ENCODE measurements at places on chromosomes 1 and 21.
A peak's percentile ranks its signal among the peaks of the same experiment; 100 is the strongest.

DNA sequence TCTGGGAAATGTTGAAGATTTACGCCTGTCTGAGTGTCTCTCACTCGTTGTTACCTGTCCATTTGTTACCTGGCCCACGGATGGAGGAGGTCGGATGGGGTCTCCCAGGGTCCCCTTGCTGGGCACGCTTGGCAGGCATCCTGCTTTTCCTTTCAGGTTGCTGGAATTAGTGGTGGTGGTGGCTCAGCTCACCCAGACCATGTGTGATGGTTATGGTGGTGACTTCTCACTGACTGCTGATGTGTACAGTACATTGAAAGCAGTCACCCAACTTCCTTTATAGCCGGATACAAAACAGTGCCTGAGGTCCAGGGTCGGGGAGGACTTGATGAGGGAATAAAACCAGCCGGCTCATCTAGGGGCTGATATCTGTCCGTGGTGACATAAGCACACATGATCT lies 19.5 kb downstream of the MAPKAPK2 start:
- DNase-seq, result no peak

DNA sequence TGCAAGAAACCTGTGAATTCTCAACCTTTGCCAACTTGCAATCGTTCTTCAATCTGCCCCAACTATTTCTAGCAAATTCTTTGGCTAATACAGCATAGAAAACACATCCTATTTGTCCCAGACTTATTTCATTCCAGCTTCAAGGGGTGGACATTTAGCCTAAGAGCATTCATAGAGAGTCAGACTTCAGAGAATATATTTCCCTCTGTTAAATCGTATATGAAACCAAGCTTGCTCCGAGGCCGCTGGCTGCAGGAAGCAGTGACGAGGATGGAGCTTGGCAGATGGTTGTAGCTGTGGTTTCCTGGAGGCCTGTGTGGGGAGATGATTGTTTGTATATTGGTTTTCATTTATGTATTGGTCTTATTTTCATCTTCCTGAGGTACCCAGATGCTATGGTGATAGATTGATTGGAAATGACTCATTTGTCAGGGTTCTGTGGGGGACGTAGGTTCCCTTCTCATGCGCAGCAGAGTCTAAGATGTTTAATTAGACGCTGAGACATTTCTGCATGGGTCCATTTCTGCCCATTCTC lies 26.1 kb downstream of the MAN1C1 start:
- no peak for DNase-seq

- no peak for DNase-seq
These were observed 31.5 kb downstream of the PALMD start for GRCh38 chr1:99677416-99677815.

- DNase-seq, result no peak
These were observed 152.0 kb downstream of the CHRM3 start for GRCh38 chr1:239538239-239538988.

DNA sequence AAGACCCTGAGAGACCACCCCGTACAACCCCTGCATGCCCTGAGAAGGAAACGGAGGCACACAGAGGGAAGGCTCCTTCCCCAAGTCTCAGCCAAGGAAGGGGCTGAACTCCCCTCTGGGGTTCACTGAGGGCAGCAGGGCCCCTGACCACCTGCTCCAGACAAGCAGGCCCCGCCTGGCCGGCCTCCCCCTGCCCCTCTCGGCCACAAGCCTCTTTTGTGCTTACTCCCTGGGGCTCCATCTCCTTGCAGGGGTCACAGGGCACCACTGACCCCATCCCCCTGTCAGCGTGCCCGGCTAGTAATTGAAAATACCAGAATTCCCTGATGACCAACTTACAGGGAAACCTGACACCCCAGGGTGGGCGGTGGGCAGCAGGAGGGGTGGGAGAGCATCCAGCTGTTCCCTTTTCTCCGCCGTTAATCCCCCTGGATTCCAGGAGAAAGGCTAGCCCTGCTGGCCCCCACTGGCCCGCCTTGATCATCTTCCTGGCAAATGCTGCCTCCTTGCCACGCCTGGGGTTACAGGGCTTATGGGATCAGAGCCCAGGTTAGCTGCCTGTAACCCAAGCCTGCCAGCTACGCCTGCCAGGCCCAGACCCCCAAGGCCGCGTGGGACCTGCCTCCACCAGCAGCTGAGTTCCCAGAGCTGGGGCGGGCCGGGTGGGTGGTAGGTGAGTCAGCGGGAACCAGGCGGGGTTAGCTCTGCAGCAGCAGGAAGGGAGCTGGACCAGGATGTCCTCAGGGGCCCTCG lies 96.1 kb downstream of the LACTBL1 start:
- no peak for DNase-seq

DNA sequence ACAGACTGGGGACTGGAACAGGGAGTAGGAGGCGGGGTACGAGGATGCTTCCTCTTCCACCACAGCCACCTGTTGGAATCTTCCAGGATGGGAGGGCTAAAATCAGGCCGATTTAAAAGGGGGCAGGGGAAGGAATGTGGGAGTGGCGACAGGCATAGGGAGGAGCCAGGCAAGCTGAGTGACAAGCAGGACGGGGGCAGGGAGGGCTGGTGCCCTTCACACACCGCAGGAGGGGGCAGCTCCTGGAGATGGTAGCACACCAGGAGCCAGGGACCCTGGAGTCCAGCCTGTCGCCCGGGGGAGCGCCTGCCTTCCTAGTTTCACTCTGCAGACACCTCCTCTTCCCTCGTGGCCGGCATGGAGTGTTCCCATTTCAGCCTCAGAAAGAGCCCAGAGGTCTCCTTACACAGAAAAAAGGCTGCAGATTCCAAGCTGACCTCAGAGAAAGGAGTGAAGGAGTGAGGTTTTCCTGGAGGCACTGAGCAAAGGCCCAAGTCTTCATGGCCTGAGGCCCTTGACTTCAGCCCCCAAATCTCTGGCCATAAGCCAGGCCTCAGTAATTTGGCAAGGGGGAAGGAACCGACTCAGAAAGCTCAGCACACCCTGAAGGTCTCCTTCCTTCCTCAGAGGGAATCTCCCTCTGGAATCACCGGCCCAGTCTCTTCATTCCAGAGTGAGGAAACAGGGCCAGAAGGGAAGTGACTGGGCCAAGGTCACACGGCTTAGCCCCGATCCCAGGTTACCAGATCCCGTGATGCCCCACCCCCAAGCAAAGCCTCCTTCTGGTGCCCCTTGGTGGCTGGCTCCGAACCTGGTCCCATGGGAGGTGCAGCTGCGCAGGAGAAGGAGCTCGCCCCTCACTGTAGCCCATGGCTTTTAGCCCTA lies 8.1 kb downstream of the BLACAT1 start:
- DNase-seq, result no peak

DNA sequence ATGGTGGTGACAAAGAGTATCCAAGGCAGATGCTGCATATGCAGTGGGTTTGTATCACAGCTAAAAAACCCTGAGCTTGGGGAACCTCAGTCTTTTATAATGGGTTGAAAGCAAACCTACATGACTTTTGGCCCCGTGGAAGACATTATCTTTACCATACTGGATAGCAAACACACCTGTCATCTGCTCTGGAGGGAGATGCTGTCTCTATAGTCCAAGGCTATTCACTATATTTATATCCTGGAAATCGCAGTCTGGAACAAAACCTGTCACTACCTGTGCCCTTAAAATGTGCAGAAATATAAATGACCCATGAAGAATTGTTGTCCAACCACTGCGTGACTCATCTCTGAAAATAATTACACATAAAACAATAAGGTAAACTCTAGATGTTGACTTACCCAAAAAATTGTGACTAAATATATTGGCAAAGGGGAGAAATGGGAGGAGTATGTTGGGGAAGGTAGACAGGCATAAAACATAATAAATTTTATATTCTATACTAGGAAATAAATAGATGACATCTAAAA lies 121.0 kb upstream of the CXADR start:
- no peak for DNase-seq

DNA sequence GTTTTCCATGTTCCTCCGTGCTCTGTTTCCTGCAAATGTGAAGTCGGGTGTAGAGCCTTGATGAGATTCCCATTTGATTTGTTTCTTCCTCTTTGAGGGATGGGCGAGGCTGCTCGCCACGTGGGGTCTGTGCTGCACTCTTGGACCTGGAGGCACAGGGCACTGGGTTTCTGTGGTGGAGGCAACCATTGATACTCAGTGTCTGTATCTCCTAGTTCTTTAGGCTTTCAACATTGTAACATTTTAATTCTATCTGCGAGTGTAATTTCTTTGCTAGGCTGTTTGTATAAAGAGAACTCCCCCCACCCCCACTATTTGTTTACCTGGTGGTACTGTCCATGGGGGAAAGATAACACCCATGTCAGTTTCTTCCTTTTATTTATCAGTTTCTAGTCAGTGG lies 52.3 kb downstream of the GALNT2 start:
- no peak for DNase-seq

- DNase-seq, result no peak
These were observed 142.4 kb downstream of the APP start for GRCh38 chr21:26028183-26028582.

- no peak for DNase-seq
These were observed 33.4 kb upstream of the ARHGAP29 start for GRCh38 chr1:94270801-94271203.

DNA sequence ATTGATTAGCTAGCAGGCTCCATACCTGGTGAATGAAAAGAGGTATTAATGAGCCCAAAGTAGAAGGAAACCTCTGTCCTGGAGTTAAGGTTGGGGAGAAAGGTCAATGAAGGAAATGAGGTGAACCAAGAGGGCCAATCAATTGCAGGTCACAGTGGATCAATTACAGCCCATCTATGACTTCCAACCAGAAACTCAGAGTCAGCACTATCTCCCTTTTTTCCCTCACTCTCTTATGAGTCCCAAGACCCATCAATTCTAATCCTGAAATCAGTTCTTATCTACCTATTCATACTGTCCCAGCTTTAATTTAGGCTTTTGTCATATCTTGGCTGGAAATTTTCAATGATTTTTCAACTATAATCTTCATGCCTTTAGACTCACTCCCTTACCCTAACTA lies 433.2 kb upstream of the PKN2 start:
- DNase-seq, result no peak

- DNase-seq, result no peak
These were observed 6.6 kb downstream of the EPHB2 start for GRCh38 chr1:22717037-22717760.

DNA sequence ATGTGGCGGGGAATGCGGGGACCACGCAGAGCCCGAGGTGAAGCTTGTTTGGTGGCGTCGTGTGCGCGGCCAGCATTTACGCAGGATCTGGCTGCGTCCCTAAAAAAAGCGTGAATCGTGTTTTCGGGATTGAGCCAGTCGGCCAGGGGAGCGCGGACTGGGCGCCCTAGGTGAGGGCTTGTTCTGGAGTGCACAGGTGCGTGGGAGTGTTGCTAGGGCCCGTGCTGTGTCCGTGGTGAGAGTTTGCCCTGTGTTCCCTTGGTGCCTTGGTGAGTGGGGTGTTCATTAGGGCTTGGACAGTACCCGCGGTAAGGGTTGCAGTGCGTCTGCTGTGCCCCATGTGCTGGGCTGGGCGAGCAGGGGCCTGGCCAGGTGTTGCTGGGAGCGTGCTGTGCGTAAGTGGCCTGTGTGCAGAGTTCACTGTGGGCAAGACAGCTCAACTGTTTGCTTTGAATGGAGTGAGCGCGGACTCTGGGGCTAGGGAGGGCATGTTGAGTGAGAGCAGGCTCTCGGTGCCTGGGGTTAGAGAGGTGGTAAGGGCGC lies 673 bp downstream of the CD46 start:
- peak; percentile 17 for DNase-seq

GRCh38 chr1:176853503-176853902 lies 311.0 kb downstream of the ASTN1 start:
- no peak for DNase-seq

GRCh38 chr1:200426196-200426595 lies 16.4 kb upstream of the ZNF281 start:
- no peak for DNase-seq

DNA sequence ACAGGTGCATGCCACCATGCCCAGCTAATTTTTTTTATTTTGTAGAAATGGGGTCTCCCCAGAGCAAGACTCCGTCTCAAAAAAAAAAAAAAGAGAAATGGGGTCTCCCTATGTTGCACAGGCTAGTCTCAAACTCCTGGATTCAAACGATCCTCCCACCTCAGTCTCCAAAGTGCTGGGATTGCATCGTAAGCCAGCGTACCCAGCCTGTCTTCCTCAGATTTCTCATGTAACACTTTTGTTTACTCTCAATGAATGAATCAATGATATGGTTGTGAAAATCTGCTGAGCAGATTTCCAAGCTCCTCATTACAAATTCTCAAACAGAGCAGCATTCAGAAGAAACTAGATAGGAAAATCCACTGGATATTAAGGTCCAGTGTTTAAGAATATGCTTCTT lies 6.6 kb downstream of the CMPK1 start:
- DNase-seq, result no peak

GRCh38 chr21:43712268-43712942 lies 6.5 kb upstream of the PDXK start:
- no peak for DNase-seq

DNA sequence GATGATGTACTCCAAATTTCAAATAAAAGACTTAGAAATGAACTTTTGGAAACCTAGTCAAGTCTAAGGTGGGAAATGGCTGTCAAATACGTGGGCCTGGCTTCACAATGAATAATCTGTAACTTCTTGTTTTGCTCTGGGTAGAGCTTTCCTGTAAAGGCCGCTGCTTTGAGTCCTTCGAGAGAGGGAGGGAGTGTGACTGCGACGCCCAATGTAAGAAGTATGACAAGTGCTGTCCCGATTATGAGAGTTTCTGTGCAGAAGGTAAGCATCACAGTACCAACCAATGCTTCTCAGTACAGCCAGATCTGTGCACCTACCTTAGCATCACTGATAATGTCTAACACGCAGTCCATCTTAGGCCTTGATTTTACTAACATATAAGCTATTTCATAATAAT lies 73.6 kb downstream of the TPR start:
- DNase-seq, result no peak

DNA sequence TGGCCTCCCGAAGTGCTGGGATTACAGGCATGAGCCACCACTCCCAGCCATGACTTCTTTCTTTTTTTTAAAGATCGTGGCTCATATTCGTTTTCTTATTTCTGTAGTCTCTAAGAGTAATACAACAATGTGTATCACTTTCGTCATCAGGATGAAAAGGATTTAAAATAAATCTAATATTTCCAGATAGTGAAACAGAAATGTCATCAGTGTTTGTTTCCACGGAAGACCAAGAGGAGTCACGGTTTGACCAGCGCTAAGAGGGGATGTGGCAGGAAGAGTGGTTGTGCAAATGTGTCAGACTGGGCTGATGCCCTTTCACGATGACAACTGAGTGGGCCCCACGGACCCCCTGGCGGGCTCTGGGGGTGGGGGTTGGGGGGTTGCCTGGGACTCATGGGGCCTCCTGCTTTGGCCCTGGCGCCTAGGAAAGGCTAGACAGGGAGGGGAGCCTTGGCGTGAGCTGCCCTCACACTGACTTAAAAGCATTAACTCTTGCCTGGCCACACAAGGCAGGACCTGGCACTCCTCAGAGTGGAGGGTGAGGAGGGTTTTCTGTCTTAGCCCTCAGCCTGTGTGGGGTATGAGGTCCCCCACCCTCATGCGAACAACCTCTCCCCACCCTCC lies 8.4 kb downstream of the SOX13 start:
- no peak for DNase-seq

GRCh38 chr1:241166625-241167024 lies 190.4 kb downstream of the RGS7 start:
- DNase-seq, result no peak

GRCh38 chr1:85677656-85678055 lies 30.6 kb downstream of the ZNHIT6 start:
- no peak for DNase-seq

GRCh38 chr1:227330279-227331076 lies 12.2 kb upstream of the CDC42BPA start:
- no peak for DNase-seq

- DNase-seq, result peak; percentile 41
These were observed 1.9 kb downstream of the IGSF8 start for GRCh38 chr1:160096274-160097116.

GRCh38 chr1:119286587-119287181 lies 81.9 kb upstream of the HAO2 start:
- DNase-seq, result no peak

GRCh38 chr21:38671773-38672172 lies 134.0 kb upstream of the ETS2 start:
- DNase-seq, result no peak
